ENCODE measurements at places on chromosomes 12 and 14.

- DNase-seq, result no peak
Measured at GRCh38 chr12:112945515-112945914, 7.2 kb downstream of the OAS3 start.

DNA sequence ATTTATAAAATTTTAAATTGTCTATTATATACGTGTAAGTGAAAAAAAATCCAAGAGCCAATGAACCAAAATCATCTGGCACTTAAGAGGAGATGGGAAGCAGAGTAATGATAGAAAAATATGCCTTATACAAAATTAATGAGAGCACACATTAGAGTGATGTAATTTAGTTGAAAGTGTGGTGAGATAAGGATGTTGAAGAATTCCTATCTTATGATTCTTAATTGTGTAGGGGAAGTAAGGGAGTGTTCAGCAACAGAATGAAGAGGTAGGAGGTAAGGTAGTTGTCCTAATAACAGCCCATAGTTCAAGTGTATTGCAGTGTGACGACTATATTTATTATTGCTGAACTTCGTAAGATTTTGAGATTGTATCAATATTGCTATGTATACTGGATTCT lies 843.4 kb upstream of the FLRT2 start:
- DNase-seq, result no peak

GRCh38 chr12:100963381-100963780 lies 168.8 kb downstream of the ANO4 start:
- DNase-seq, result no peak

DNA sequence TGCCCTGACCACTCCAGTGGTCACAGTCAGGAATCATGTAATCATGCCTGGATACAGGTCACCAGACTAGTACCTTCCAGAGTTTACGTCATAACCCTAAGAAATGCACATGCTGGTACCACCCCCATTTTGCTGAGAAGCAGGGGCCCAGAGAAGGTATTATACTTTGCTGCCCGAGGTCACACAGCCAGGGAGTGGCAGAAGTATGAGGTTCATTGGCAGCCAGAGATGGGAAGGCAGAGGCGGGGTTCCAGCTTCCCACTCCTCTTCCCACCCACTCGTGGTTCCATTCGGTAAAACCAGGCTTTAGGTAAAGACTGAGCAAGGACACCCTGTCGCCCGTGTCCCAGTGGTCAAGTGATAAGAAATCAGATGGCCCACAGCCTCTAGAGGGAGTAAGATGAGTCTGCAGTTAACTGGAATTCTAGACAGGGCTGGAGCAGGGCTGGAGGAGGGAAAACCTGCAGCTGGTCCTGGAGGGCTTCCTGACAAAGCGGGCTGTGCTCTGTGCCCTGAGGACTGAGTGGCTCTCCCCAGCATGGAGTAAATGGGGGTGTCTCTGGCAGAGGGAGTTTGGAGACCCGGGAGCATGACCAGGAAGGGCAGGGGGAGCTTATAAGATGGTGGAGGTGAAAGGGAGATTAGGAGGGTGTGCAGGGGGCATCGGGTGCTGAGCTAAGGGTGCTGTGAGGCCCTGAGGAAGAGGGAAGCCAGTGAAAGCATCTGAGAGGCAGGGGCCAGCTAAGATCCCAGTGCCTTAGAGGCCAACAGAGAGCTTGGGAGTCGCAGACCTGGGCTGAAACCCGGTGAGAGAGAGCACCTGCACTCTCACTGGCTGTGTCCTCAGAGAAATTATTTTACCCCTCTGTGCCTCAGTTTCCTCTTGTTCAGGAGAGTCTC lies 5.7 kb downstream of the FAM222A start:
- no peak for DNase-seq

DNA sequence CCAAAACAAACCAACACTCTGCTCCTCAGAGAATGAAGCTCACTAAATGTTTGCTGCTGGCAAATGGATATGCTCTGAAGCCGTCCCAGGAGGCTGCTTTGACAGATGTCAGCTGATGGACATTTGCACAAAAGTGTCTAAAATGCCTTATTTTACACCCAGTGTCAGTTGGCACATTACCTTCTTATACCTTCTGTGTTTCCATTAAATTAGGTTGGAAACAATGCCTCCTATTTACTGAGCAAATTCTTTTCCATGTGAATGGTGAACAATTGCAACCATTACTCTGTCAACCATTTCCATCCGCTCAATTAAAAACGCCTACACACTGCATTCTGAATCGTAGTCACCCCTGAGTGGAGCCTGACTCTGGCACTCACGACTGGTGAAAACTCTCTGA lies 1679.9 kb upstream of the FLRT2 start:
- DNase-seq, result no peak

- no peak for DNase-seq
Measured at GRCh38 chr12:103494734-103495468, 867 bp downstream of the C12orf42 start.

- no peak for DNase-seq
Measured at GRCh38 chr12:75764091-75764841, 252.9 kb upstream of the KRR1 start.

DNA sequence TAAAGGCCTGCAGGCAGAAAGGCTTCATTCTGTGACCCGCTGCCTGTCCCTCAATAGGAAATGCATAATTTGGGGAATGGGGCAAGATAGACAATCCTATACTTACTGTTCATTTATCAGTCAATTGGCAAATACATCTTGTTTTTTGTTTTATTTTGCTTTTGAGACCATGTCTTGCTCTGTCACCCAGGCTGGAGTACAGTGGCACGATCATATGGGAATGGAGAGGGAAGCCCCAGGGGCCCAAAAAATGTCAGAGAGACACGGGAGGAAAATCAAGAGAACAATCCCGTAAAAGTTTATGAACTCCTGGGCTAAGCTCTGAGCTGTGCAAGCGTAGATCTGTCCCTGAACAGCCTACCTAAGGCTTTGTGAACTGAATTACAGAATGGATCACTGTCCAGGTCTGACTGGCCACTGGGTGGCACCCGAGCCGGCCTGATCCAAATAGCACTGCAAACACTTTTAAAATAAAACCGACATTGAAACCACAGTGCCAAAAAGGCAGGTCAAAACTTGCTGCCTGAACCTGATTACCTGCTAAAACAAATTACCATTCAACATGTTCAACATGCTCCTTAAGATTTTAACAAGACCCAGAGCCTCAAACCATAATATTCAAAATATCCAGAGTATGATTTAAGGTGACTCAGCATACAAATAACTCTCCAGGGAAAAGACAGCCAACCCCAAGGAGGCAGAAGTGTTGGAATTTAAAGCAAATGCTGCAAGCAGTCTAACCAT lies 11.8 kb downstream of the COPS7A start:
- no peak for DNase-seq

DNA sequence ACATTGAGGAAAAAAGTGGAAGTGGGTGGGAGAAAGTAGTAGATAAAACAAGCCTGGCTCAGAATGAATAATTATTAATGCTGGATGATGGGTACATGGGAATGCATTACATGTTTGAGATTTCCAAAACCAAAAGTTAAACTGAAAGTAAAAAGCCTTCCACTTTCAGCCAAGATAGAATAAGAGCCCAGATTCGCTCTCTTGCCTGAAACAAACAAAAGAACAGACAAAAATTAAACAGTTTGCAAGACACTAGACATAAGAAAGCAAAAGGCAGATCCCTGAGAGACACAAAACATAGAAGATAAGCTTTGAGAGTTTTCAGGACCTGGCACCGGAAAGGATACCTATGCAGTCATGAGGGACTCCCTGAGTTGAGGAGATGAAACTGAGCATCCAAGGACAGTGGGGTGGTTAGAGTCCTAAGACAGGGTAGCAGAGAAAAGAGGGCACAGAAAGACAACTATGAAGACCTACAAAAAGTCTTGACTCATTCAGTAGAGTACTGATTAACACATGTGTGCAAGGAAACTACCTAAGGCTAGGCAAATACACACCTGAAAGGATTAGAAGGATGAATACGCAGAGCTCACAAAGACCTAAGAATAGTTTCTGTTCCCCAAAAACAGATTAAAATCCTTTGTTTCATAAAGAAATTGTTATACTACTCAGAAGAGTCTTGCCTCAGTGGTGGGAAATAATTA lies 54.1 kb downstream of the CEP83 start:
- DNase-seq, result no peak

DNA sequence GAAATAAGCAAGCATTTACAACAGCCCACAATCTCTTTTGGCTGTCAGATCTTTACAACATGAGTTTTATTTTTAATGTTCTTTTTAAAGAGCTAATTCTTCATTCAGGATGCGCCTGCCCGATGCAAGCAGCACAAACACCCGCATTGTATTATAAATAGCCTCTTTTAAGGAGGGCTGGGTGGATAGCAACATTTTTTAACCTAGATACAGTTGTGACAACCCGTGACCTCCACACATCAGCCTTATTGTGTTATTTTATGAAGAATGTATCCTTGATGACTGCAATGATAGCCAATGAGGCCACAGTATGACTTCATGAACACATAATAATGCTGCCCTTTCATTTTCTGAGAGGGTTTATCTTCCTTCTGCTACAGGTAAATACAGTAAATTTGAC lies 173.7 kb downstream of the FOXN3 start:
- DNase-seq, result no peak

DNA sequence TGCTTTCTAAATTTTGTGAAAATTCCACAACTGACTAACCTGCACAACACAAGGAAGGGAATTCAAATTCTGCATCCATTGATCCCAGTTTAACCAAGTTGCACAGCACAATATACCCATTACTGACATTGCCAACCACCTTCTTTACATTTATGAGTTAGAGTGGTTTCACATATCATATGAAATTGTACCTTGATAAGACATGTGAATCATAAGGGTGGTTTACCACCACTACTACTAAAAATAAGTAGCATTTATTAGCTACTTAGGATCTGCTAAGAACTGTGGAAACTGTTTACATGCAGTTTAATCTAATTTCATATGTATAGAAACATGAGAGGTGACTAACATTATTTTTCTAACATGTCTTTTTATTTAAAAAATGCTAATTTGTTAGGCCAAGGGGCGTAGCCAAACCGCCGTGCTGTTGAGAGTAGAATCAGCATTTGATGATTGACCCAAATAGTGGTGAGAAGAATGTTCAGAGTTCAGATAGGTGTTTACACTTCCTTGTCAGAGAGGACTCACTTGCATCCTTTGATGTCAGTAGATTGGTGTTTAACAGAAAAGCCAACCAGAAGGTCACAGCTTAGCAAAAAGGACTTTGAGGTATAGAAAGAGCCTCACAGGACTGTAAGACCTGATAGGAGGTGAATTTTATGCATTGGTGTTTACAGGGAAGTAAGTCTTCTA lies 56.2 kb downstream of the LRFN5 start:
- no peak for DNase-seq

DNA sequence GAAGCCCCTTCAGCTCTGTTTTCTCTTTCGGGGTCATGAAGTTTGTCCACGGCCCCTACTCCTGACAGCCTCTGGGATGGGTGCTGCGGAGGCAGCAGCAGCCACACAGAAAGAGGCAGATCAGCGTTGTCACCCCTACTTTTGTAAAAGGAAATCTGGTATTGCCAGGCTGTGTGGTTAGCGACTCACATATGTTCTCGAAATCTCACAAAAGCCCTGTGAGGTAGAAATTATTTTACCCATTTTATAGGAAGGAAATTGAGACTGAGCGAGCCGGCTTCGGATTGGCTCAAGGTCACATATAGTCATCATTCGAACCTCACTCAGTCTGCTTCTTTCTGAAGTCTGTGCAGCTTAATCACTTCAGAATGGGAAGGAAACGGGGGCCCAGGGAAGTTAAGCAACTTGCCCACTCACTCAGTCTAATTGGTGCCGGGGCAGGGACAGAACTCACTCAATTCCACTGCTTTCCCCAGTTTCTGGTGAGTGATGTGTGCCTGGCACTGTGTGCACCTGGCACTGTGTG lies 1.1 kb upstream of the CKAP4 start:
- DNase-seq, result no peak

- DNase-seq, result no peak
Measured at GRCh38 chr14:106877517-106877916, 1351.1 kb downstream of the TMEM121 start.

DNA sequence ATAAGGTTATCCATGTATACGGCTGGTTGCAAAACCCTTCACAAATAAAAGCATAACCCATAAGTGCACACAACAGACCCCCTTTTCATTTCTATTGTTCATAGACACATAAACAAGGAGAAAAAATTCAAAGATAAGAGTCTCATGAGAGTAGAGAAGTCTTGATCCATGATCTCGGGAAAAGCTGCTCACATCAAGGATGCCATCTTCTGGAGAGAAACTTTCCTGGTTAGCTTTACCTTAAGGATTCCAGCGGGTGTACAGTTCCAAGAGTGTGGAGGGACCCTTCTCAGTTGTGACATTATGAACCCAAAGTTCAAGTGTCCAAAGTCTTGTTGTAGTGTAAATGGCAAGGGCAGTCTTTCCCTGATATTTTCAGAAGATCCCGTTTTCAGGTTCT lies 144.5 kb downstream of the LLPH start:
- DNase-seq, result no peak

GRCh38 chr12:25249931-25250738 lies 594 bp downstream of the KRAS start:
- peak; percentile 25 for DNase-seq

- no peak for DNase-seq
Measured at GRCh38 chr14:29227631-29228030, 461.0 kb downstream of the FOXG1 start.

GRCh38 chr12:46855760-46856159 lies 30.0 kb upstream of the SLC38A4 start:
- DNase-seq, result no peak

GRCh38 chr12:76621582-76622024 lies 62.0 kb upstream of the OSBPL8 start:
- DNase-seq, result peak; percentile 47

- DNase-seq, result no peak
Measured at GRCh38 chr12:125249932-125250331, 184.7 kb downstream of the AACS start.

- DNase-seq, result no peak
Measured at GRCh38 chr14:65703996-65704395, 291.5 kb downstream of the FUT8 start.

DNA sequence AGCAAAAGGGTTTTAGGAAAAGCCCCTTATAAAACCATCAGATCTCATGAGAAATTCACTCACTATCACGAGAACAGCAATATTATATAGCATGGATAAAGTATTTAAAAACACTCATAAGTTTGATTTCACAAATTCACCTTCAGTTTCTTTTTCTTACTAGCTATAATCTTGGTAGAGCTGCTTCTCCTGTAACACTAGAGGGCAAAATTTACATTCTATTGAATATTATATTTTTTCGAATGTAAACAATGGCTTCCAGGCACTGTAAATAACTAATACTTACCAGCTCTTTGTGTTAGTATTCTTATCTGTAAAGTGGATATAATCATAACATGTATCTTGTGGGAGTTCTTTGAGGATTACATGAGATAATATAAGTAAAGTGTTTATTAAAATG lies 259.6 kb downstream of the CCER1 start:
- no peak for DNase-seq

GRCh38 chr12:55060470-55060869 lies 40.7 kb downstream of the NEUROD4 start:
- DNase-seq, result no peak

GRCh38 chr12:98354520-98355035 lies 160.8 kb upstream of the TMPO start:
- no peak for DNase-seq

- DNase-seq, result no peak
Measured at GRCh38 chr12:102459314-102459713, 21.0 kb downstream of the IGF1 start.

- DNase-seq, result no peak
Measured at GRCh38 chr12:111322336-111323250, 46.3 kb downstream of the PHETA1 start.
